ENCODE measurements at places on chromosomes 5 and 9.

GRCh38 chr9:37300620-37301019 lies 121.9 kb upstream of the GRHPR start:
- H3K4me3 ChIP-seq: no peak overlapping the region
- no peak overlapping the region for H3K27ac ChIP-seq
- no peaks in the 10 kb centered on the region for H3K27me3 ChIP-seq
- H3K4me1 ChIP-seq: peaks cover 4% of the 10 kb centered on the region

DNA sequence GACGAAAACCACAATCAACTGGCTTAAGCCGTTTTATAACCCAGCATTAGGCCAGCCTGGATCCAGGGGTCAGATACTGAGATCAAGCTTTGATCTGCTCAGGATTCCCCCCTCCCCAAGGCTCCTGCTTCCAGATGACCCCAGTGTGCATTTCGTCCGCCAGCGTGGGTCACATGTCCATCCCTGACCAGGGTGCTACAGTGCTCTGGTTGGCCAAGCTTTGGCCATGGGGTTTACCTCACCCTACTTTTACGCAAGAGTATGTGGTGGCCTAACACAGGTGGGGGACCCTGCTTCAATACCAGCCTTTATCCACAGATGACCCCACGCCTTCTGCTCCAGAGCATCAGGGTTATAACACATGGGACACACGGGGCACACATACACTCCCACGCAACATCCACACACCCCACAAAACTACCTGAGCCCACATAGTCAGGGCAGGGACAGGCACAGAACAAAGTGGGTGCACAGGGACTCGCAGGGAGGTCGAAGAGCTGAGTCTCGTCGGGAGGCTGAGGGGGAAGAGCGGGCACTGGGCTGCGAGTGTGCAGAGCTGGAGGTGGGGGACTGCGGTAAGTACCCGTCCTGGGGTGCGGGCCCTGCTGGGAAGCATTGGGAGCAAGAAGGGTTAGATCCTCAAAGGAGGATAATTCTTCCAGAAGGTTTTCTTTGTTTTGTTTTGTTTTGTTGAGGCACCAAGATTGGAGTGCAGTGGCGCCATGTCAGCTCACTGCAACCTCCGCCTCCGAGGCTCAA lies 5.0 kb upstream of the SQSTM1 start:
- H3K27ac ChIP-seq: no peak overlapping the region
- H3K4me1 ChIP-seq: peaks cover 33% of the 10 kb centered on the region
- DNase-seq: no peak

- peak within 1 kb of the TSS; percentile 33 for H3K4me3 ChIP-seq
- H3K4me1 ChIP-seq: peaks cover 6% of the 10 kb centered on the region
- no peak for DNase-seq
These were observed at the start of gene FOXE1 for GRCh38 chr9:97853056-97853843. Gene FOXE1 (plus strand): TSS chr9:97853226. CDS start chr9:97853915, 689 bp downstream.

DNA sequence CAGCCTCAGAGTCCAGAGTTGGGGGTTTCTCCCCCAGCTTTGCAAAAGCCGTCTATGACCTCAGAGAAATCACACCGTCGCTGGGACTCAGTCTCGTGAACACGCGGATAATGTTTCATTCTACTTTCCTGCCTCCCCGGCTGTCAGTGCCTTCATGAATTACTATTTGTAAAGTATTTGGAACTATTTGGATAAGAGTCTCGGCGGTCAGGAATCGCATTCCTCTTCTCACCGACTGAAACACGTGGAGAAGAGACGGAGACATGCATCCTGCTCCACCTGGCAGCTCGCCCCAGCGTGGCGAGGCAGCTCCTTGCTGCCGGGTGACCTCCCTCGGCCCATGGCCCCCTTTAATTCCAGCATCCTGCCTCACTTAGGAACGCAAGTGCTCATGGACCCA lies 23.9 kb downstream of the IRX2 start:
- H3K36me3 ChIP-seq: no peaks in the 10 kb centered on the region
- H3K27me3 ChIP-seq: peaks cover 5% of the 10 kb centered on the region
- no peaks in the 10 kb centered on the region for H3K4me1 ChIP-seq
- DNase-seq: no peak
- no peak overlapping the region for H3K4me3 ChIP-seq
- H3K27ac ChIP-seq: no peak overlapping the region

GRCh38 chr5:53323943-53324642 lies 156.3 kb upstream of the FST start:
- H3K27me3 ChIP-seq: no peaks in the 10 kb centered on the region
- peak; percentile 26 for DNase-seq
- no peak overlapping the region for H3K4me3 ChIP-seq
- no peak overlapping the region for H3K27ac ChIP-seq
- no peaks in the 10 kb centered on the region for H3K4me1 ChIP-seq

DNA sequence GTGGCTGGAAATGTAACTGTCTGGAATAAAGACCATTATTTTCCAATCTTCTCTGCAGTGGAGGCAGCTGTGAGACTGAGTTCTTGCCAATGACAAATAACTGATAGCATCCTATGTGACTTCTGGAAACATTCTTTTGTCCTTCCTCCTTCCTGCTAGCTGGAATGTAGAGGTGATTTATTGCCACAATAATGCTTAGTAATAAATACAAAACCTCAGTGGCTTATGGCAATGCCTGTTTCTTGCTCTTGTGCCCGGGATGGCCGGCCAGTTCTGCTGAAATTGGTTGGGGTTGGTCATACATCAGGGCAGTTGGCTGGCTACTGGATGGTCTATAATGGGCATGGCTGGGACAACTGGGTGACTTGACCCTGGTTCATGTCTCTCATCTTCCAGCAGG lies 12.2 kb upstream of the TEX48 start:
- no peak overlapping the region for H3K27ac ChIP-seq
- H3K4me3 ChIP-seq: no peak overlapping the region
- H3K36me3 ChIP-seq: no peaks in the 10 kb centered on the region
- peak; percentile 90 for DNase-seq

DNA sequence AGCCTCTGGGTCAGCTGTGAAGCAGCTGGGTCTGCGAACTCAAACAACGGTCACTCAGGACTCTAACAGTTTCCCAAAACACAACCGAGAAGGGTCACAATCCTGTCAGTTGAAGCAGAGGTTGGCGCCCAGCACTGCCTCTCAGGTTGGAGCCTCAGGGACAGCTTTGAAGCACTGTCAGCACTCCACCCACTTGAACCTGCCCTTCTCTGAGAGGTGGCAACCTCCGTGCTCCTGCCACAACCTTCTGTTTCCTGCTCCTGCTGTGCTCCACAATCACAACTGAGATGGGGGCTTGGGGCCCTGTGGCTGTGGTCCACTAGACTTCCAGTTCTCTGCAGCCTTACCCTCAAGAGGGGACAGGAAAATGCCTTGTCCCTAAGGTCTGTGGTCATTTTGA lies 21.7 kb upstream of the LCP2 start:
- H3K27ac ChIP-seq: no peak overlapping the region
- no peak for DNase-seq
- no peaks in the 10 kb centered on the region for H3K36me3 ChIP-seq
- no peaks in the 10 kb centered on the region for H3K4me1 ChIP-seq

GRCh38 chr9:130780865-130781504 lies 54.1 kb upstream of the ABL1 start:
- H3K36me3 ChIP-seq: no peaks in the 10 kb centered on the region
- H3K27me3 ChIP-seq: no peaks in the 10 kb centered on the region
- peak; percentile 91 for DNase-seq
- H3K4me3 ChIP-seq: no peak overlapping the region
- H3K4me1 ChIP-seq: peaks cover 20% of the 10 kb centered on the region

- no peaks in the 10 kb centered on the region for H3K27me3 ChIP-seq
- no peak overlapping the region for H3K4me3 ChIP-seq
- DNase-seq: no peak
- H3K36me3 ChIP-seq: no peaks in the 10 kb centered on the region
- H3K27ac ChIP-seq: no peak overlapping the region
These were observed 105.6 kb downstream of the CSNK1G3 start for GRCh38 chr5:123617561-123617960.
